Astrocyte of the cerebellum (primary cell): ENCODE measurements at places on chromosomes 5 and 9.

- DNase-seq = no peak
Observed at GRCh38 chr9:125839317-125839716, 92.1 kb downstream of the PBX3 start.

DNA sequence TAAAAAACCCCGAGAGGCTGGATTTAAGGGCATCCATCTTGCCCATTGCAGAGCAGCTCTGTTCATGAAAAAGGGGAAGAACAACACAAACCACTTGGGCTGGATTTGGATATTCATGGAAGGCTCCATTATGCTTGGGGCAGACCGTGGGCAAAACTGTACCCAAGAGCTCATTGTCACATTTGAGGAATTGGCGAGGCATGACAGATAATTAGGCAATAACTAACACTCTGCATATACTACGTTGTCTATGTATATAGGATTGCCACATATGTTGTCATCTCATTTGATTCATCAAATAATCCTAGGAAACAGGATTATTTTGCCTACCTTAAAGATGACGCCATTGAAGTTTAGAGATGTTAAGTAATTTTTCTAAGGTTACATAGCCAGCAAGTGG lies 255.4 kb downstream of the SMARCA2 start:
- no peak for DNase-seq

DNA sequence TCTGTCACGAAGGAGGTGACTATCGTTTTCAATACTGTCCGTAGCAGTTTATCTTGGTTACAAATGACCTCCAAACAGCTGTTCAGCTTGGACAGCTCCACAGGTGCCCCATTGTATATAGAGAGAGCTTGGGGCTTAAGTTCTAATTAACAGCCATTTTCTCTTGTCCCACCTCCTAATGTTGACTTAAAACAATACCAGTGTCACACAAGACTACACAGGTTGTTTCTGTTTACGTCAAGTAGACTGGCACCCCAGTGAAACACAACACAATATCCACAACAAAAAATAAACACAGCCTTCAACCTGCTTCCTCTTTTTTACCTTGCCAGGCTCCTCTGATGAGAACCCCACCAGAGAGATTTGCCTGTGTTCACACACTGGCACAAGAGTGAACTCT lies 39.8 kb upstream of the TLE1 start:
- DNase-seq = no peak

GRCh38 chr5:54324651-54325271 lies 14.4 kb upstream of the ARL15 start:
- no peak for DNase-seq

DNA sequence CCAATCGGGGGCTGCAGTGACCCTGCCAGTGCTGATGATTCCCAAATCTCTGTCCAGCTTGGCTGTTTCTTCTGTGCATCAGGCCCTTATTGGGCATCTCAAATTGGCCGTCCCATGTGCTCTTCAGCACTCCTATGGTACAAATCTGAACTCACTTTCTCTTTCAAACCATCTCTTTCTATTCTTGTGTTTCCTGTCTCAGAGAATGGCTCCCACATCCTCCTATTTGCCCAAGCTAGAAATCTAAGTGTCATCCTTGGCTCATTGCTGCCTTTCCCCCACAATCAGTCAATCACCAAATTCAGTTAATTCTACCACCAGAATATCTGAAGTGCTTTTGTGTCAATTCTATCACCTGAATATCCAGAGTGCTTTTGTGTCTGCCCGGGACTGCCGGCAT lies 336.6 kb downstream of the CWC27 start:
- DNase-seq = no peak

DNA sequence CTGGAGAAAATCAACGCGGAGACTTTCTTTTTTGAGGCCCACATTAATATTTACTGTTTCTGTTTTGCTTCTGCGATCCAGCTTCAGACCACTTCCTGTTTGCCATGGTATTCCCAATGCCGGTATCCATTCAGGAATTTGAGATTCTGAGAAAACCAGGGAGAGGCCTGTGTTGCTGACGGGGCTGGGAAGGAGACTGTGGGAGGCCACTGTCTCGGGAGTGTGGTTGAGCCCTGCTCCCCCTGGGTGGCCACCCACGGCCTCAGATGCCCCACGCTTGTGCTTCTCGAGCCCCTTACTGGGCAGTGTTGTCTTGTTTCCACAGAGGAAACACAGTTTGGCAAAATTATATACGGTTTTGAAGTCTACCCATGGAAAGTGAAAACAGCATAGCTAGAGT lies 403.6 kb upstream of the IRX2 start:
- no peak for DNase-seq

GRCh38 chr5:163770625-163771024 lies 265.2 kb downstream of the MAT2B start:
- no peak for DNase-seq

GRCh38 chr5:169954786-169955185 lies 25.5 kb downstream of the INSYN2B start:
- no peak for DNase-seq

DNA sequence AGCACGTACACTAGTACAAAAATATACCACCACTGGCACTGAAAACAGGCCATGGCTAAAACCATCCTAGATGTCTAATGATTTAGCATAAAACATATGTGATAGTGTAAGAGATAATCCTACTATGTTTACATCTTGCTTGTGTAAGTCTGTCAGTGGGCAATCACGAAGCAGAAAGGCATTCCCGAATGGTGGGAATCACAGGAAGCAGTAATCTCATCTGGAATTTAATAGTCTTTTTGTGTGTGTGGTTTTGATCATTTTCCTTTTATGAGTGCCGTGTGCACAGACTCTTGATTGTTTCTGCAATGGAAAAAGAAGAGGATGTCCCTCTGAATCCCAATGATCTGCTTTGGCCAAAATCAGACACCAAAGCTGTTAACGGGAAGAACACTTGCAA lies 200.5 kb downstream of the EBF1 start:
- DNase-seq = no peak

DNA sequence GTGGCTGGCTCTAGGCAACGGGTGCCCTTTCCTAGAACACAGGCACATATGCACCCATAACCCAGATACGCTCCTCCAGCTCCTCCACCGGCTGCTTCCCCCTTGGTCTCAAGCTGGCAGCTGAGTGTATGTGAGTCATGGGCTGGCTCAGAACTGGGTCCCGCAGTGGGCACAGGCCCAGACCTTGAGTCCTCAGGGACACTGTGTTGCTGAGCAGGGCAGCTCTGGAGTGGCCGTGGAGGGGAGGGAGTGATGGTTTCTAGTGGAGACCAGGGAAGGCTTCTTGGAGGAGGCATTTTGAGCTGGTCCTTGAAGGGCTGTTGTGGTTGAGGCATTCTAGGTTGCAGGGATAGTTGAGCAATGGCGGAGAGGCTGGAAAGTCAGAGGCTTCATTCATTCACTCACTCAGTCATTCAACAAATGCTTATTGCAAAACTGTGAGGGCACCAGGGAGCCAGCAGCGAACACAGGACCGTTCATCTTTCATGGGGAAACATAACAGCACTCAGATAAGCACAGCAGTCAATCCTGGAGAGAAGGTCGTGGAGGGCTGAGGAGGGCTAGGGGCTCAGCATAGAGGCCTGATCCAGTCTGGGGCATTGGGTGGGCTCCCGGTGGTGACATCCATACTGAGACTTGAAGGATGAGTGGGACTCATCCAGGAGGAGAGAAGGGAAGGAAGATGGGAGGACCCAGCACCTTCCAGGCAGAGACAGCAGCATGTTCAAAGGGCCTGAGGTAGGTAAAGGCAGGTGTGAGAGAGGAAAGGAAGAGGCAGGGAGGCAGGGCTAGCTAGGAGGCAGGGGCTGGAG lies 2.4 kb downstream of the BBLN start:
- no peak for DNase-seq

DNA sequence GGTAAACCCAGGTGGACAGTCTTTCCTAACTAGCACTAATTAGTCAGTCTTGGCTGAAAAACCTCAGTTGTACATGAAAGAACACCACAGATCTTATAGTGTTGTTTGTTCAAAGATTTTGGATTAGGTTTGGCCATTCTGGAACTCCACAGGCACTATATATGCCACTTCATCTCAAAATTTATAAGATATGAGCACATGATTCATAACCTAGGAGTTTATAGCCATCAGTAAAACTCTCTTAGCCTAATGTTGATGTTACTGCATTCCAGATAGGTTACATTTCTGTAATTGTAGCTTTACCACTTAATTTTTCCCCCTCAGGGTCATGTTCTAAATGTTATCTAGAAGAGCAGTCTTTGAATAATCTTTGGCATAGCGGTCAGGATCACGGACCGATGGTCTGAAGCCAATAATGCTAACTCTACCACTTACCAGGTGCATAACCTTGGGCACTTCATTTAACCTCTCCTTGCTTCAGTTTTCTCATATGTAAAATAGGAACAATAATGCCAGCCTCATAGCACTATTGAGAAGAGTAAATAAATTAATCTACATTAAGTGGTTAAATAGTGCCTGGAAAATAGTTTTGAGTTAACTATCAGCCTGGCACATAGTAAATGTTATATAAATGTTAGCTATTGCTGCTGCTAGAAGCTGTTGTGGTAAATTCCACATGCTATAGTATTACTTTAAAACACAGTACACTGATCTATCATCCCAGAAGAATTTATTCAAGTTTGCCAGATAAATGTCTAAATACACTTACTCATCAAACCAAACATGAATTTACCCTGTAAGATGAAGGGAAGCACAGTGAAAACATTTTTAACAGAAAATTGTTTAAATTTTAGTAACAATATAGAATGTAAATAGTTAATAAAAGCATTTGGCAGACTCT lies 743.9 kb downstream of the NR2F1-AS1 start:
- peak; percentile 37 for DNase-seq

DNA sequence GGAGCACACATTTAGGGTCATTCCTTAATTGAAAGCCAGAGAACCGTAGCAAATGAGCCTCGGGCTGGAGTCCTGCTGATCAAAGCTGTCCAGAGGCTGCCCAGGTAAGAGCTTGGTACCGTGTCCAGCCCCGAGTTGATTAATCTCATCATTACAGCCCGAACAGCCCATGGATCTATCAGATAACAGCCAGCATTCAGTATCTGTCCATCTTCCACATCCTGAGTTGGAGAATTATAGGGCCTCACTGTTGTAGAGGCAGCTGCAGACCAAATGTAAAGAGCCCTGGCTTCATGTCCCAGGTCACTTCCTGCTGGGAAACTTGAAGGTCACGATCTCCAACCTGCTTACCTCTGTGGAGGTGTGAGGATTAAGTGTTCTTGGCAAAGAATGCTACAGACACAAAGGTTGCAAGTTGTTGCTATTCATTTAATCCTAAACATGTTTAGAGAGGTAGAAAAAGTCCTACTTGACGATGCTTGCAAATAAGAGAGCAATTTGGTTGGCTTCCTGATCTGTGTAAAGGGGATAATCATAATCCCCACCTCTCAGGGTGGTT lies 16.1 kb downstream of the GGTA1 start:
- DNase-seq = no peak

DNA sequence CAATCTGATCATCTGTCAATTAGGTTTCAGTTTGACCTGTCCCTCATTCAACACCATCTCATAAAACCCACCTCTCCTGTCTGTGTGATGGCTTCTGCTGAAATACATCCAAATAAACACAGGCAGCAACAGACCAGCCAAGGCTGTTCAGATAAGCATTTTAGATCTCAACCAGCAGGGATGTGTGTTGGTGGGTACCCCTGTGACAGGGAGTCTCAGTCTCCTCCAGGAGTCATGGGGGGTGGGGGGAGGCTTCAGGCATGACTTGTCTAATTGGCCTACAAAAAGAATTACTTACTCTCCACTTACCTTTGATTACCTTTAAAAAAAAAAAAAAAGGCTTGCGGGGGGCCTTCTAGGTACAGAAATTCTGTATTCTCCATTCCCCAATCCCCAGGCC lies 65.9 kb downstream of the ROR2 start:
- DNase-seq = no peak

GRCh38 chr9:84903963-84904362 lies 234.4 kb downstream of the NTRK2 start:
- DNase-seq = no peak

DNA sequence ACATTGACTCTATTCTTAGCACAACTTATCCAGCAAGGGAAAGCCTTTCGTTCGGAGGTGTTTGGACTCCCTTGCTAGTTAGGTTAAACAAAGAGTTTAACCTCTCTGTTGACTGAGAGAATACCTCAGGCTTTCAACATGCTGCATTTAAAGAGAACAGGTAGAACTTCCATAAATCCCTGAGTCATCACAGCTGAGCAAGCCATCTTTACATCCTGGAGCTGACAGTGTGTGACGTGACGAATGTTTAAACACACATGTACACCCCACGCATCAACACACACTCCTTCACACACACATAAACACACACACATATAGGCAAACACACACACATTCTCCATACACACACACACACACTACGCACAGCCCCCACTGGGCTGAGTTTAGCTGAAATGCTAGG lies 152.8 kb downstream of the ADAMTS12 start:
- no peak for DNase-seq

- no peak for DNase-seq
Observed at GRCh38 chr9:133103987-133104505, 17.0 kb downstream of the RALGDS start.

- DNase-seq = no peak
Observed at GRCh38 chr9:784202-784601, 57.3 kb upstream of the DMRT1 start.
